Astrocyte of the spinal cord (primary cell): ENCODE measurements at places on chromosomes 3 and 15.

DNA sequence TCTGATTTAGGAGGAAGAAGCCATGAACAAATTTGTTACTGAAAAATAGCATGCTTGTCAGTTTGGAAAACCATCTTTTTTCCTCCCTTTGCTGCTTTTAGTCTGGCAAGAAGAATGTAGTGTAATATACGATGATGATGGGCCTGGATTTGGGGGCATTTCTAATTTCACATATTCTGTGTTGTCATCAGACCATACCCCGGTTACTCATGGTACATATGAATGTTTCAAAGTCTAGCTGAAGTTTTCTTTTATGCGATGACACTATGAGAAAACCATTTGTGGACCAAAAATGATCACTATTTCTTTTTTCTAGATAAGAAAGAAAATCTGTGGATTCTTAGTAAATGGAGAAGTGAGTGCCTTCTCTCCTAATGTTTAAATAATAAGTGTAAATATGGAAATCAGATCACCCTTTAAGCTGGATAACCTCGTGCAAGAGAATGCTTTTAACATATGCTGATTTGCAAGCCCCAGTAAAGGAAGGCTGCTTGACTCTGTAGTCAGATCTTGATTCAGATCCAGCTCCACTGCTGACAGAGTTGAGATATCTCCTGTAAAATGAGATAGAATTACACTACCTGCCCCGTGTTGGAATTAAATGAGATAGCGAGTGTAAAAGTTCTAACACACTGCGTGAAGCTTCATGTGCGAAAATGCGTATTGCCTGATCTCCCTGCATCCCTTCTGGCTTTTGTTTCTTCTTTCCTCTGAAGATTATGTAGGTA lies 3.0 kb downstream of the MEF2A start:
- DNase-seq = peak; percentile 38

DNA sequence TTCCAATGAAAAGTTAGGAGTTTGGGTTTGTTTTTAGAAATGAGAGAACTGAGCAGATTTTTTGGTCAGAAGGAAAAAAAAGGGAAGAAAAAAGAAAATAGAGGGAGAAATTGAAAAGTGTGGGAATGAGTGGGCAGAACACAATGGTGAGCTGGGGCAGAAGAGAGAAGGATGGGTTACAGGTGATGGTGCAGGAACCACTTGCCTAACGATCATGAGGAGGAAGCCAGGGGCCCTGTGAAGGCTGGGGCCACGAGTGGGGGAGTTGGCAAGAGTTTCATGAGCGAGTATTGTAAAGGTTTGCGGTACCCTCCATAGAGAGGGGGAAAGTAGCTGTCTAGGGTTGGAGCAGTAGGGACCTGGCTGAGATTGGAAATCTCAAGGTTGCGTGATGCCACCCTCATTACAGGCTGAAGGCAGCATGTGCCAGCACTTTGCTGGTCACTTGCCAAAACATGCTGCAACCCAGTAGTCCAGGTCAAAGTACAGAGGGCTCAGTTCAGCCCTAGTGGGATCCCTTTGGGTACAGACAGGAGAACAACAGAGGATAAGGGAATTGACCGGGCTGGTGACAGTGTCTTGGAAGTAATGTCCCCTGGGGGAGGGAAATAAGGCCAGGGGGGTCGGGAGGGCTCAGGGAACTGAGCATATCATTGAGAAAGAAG lies 6.6 kb downstream of the IVD start:
- no peak for DNase-seq

GRCh38 chr3:193016437-193016901 lies 98.8 kb upstream of the MB21D2 start:
- DNase-seq = peak; percentile 50

DNA sequence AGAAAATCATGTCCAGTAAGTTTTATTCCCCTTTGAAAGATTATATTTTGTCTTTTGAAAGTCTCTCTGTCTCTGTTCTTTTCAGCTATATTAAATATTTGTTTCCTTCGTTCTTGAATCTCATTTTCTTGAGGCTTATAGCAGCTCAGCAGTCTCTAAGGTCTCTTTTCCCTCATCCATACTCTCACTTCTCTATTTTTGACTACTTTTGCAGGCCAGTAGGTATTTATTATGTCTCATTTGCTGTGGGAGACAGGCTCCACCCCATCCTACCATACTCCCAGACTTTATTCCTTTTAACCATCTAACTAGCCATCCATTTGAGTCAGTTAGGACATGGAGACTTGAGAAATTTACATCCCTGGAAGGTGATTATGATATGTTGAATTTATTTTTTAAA lies 71.0 kb downstream of the FILIP1L start:
- no peak for DNase-seq

GRCh38 chr15:69091654-69092053 lies 68.8 kb upstream of the GLCE start:
- no peak for DNase-seq

DNA sequence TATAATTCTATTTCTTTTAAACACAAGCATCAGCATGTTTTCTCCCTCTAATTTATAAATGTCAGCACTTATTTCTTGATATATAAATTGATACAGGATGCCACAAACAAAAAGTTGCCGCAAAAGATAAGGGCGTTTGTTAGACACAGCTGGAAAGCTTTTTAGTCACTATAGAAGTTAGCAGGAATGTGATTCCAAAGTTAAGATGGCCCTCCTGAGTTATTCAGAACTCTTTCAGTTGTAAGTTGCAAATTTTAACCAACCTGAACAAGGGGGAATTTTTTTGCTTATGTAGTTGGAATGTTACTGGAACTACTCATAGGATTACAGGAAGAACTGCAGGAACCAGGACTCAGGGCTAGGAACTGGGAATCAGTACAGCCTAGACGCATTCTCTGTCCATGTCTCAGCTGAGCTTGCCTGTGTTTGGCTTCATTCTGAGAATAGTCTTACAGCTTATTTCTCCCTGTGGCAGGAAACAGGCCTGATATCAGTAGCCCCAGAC lies 166.3 kb downstream of the VGLL4 start:
- peak; percentile 81 for DNase-seq
